HuH-7 (cell line): ENCODE measurements at places on chromosomes 2 and 18.

- no peak for DNase-seq
Observed at GRCh38 chr2:75698918-75699317, 11.8 kb downstream of the GCFC2 start.

DNA sequence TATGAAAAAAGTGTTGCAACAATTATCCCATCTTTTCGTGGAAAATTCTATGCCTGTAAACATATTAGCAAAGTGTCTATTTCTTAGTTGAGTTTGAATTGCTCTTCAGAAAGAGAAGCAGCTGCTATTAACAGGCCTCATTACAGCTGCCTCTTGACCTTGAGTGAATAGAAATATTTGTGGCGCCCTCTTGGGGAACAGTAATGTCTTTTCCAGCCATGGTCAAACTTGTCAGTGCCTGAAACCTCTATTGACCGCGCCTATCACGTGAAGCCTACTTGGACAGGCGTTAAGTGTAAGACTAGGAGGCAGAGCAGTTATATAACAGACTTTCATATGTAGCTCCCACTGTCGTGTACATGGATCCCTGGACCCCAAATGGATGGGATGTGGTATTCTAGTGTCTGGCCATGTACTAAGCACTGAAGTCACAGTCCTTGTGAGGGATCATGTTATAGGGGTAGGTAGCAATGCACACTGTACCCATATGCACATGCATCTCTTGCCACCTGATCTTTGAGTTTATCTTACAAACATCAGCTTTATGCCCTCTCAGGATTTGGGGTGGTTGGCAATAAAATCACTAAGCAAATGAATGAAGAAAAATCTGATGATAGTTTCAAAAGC lies 245.0 kb downstream of the PTGR3 start:
- no peak for DNase-seq

DNA sequence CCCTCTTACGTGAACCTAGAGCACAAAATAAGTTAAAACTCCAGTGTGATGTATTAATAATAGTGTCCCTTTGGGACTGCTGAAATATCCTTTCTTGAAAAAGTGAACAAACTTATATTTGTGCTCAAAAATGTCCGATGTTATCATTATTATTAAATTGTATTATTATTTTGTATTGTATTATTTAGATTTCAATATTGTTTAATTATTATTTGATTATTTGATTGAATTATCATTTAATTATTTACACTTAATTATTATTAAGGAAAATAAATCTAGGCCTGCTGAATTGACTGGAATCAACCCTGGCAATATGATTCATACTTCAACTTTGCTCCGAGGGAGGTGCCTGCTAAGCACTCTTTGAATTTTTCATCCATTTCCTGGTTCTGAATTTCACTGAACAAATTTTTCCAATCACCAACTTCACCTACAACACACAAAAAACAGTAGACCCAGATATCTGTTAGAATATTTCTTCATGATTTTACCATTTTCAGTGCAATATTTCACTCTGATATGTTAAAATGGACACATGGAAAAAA lies 10.9 kb upstream of the EIF2AK2 start:
- no peak for DNase-seq

DNA sequence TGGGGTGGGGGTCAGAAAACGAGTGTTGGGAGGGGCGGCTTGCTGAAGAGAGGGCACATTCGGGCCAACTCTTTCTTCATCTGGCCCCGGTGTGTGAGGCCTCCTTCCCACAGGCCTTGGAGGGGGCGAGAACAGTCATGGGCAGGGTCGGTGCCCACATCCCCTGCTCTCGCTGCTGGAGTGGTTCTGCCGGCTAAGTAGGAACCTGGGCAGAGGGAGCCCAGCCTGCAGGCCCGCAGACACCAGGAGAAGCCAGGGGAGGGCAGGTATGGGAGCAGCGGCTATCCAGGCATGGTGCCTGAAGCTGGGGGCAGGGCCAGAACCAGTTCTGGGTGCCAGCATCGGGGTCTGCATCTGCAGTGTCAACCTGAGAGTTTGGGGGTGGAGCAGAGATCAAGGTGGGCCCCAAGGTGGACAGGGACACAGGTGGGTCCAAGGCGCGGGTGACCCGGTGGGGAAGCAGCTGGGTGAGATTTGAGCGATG lies 46.6 kb upstream of the HPCAL1 start:
- DNase-seq, result no peak

- no peak for DNase-seq
Observed at GRCh38 chr18:35106845-35107148, 65.6 kb downstream of the MAPRE2 start.

DNA sequence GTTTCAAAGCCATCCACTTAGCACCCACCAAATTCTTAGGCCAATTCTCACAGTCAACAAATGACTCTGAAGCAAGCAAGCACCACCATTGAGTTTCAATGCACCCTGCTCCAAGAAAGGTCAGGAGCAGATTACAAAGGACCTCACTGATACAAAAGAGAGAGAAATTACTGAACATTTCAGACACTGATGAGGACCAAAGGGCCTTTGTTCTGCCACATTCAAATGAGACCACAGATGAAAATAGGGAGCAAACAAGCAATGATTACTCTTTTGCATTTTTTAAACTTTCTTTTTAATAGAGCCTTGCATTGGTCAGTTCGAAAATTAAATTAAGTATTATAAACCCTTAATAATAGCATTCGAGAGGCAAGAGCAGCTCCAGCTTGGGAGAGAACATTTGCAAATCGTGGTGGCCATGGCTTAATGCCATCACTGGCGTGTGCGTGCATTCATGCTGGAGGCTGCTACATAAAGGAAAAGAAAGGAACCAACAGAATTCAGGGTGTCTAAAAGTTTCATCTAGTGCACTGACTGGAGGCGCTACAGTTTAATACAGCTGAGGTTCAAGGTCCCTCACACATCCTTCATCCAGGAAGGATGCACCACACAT lies 87.5 kb downstream of the KLF7 start:
- DNase-seq, result no peak

DNA sequence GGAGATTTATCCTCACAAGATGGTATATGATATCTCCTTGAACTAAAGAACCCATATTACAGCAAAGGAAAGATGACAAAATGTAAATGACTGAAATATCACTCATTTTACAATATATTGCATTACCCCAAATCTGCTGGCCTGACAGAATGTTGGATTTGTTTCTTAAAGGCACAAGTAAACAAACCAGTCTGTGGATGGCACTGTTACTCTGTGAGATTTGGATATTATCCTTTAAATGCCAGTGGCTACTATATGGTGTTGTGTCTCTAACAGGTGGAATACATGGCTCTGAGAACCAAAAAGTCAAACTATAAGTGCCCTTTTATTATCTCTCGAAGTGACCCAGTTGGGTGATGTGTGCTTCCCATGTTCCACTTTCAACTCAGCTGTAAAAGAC lies 125.7 kb downstream of the PDE1A start:
- no peak for DNase-seq

- DNase-seq, result no peak
Observed at GRCh38 chr2:230891064-230891463, 26.3 kb downstream of the ITM2C start.

DNA sequence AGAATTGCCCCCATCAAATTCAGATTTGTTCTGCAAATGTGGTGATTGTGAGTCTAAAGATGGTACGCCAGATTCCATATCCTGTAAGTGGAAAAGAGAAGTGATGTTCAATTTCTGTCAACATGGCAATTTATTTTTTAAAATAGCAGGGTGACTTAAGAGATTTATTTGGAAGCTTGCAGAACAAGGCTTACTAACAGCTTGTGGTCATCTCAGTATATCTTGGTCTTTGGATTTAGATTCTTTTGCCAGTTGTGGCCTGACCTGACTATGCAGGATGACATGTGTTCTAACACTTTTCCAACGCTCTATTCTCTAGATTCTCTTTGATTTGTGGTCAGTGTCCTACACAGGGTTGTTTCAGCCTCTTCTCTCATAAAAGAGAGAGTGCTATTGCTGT lies 74.4 kb downstream of the MAP3K20 start:
- no peak for DNase-seq

GRCh38 chr2:71700658-71701397 lies 247.5 kb downstream of the DYSF start:
- DNase-seq, result no peak

DNA sequence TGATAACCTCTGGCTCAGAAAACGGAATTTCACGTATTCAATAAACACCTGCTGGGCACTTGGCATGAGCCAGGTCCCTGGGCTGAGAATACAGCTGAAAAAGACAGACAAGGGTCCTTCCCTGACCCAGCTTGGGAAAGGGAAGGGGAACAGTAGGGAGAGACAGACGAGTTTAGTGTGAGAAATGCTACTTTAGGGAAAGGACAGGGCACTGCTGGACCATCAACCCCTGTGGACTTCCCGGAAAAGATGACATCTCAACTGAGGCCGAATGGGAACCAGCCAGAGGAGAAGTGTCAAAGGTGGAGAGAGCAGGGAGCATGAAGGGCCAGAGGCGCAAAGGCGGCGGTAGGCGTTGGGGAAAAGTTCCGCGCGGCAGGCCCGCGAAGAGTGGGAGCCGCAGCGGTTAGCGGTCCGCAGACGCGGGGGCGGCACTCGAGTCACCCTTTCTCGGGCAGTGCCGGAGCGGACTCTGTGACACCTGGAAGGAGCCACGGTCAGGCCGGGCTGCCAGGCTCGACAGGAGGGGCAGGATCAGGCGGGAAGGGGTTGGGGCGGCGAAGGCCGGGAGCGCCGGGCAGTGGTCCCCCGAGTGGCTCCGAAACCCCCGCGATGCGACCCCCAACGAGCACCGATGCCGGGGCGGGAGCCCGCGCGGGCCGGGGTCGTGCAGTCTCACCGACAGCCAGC lies 519 bp downstream of the TEX261 start:
- DNase-seq, result no peak

DNA sequence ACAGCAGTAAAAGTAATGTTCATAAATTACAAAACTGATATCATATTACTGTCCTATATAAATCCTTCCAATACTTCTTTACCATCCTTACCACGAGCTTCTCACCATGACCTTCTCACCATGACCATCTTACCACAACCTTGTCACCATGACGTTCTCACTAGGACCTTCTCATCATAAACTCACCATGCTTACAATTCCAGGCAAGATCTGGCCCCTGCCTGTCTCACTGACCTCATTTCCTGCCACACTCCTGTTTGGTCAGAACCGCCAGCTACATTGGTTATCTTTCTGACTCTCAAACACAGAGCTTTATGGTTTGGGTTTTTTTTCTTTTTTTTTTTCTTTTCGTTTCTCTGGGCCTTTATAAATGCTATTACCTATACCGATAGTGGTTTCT lies 827.6 kb downstream of the RNF144A start:
- no peak for DNase-seq

DNA sequence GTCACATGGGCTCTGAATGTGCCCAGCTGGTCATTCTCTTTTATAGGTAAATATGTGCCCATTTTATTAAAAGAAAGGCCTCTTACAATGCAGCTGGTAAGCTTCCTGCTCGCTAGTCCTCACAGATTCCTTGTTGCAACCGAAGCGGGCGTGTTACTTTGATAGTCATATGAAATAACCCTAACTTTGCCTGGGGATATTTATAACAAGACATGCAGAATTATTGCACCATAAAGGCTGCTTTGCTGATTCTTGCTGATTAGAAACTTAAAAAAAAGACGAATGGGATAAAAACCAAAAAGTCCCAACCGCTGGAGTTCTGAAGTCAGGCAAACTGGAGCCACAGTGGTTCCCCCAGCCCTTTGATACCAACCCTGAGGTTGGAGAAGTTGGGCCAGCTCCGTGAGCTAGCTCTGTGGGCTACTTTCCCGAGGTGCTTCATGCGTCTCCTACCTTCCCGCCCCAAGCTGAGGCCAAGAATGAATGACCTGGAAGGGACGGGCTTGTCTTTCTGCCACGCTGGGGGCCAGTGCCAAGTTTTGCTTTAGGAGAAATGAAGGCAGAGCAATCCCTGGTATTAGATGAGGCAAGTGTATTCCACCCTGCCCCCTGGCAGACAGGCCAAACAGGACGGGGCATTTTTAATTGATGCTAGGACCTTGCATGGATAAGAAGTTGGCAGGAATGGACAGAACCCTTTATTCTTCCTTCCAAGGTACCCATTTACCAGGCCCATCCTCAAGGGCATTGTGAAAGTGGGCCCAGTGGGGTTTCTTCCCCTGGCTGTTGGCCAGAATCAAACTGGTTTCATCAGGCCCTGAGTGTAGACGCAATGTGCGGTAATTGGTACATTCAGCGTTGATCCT lies 140.4 kb downstream of the KCTD1 start:
- DNase-seq, result no peak

DNA sequence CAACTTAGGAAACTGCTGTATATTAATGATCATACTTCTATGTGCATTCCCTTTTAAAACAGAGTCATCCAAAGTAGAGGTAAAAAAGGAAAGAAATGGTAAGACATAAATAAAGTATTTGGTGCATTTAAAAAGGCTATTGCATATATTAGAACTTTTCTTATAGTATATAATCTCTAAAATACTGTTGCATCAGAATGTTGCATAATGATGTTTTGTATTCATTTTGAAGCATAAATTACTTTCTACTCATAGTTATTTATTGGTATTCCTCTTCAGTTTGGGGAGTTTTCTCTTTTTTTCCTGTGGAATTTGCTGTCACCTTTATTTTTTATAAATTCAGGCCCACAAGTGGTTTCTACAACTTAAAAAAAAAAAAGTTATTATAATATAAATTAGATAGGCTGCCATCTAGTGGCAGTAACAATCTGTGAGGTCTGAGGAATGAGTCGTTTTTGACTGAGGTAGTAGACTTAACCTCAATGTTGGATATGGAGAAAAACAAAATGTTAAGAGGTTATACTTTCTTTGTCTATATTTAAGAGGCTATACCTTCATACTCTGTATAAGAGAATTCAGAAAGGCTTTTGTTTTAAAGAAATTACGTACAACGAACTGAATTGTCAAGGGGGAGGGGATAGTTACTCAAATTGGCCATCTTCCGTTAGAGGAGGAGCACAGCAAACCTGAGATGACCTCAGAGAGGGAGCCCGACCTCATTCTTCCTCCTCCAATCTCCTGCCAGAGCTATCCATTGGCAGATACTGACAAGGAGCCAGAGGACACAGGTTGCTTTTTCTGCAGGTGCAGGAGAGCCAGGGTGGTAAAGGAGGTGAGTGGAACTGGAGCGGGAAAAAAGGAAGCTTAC lies 23.8 kb downstream of the ANKAR start:
- DNase-seq, result no peak
